ENCODE measurements at places on chromosomes 3 and 15.

- peaks cover 18% of the 10 kb centered on the region for H3K4me1 ChIP-seq
- no peaks in the 10 kb centered on the region for H3K36me3 ChIP-seq
- no peak overlapping the region for H3K4me3 ChIP-seq
- H3K27ac ChIP-seq = no peak overlapping the region
These were observed 4.4 kb downstream of the SEMA6D start for GRCh38 chr15:47721676-47722075.

DNA sequence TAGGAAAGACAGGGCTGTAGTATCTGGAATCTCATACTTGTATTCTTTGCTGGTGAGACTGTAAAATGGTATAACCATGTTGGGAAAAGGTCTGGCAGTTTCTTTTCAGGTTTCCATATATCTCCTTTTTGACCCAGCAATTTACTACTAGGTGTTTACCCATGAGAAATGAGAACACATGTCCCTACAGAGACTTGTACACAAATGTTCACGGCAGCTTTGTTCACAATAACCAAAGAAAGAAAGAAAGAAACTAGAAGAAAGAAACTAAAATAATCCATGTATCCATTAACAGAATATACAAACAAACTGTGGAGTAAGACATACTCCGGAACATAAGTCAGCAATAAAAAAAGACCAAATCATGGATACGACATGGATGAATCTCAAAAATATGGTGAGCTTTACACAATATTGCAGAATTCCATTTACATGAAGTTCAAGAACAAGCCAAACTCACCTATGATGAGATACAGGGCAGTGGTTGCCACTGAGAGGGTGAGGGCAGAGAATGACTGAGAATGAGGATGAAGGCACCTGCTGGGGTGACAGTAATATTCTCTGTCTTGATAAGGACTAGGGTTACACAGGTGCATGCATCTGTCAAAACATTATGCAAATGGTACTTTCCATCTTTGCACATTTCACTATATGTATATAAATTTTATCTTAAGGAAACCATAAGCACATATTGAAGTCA is 2.7 kb downstream of the RFTN1 start:
- H3K27me3 ChIP-seq = no peaks in the 10 kb centered on the region
- H3K4me1 ChIP-seq = no peaks in the 10 kb centered on the region
- H3K27ac ChIP-seq = no peak overlapping the region
- DNase-seq = no peak
- H3K4me3 ChIP-seq = no peak overlapping the region

- H3K27ac ChIP-seq = no peak overlapping the region
- no peaks in the 10 kb centered on the region for H3K4me1 ChIP-seq
- no peak overlapping the region for H3K4me3 ChIP-seq
- H3K36me3 ChIP-seq = peaks cover 23% of the 10 kb centered on the region
- DNase-seq = no peak
These were observed 19.2 kb downstream of the POLG start for GRCh38 chr15:89315375-89315929.

GRCh38 chr3:99921986-99922385 is 104.3 kb downstream of the CMSS1 start:
- DNase-seq = no peak
- H3K27ac ChIP-seq = no peak overlapping the region
- no peaks in the 10 kb centered on the region for H3K27me3 ChIP-seq
- no peak overlapping the region for H3K4me3 ChIP-seq
- H3K36me3 ChIP-seq = no peaks in the 10 kb centered on the region
- H3K4me1 ChIP-seq = peaks cover 5% of the 10 kb centered on the region

GRCh38 chr3:79167651-79168416 is 600.0 kb downstream of the ROBO1 start:
- no peak overlapping the region for H3K27ac ChIP-seq
- no peak for DNase-seq
- no peak overlapping the region for H3K4me3 ChIP-seq
- H3K36me3 ChIP-seq = no peaks in the 10 kb centered on the region

- no peak overlapping the region for H3K4me3 ChIP-seq
- no peak overlapping the region for H3K27ac ChIP-seq
- H3K36me3 ChIP-seq = no peaks in the 10 kb centered on the region
- H3K27me3 ChIP-seq = no peaks in the 10 kb centered on the region
- H3K4me1 ChIP-seq = peaks cover 9% of the 10 kb centered on the region
- no peak for DNase-seq
These were observed 57.5 kb downstream of the LPP start for GRCh38 chr3:188211476-188211875.

- H3K27me3 ChIP-seq = no peaks in the 10 kb centered on the region
- peaks cover 34% of the 10 kb centered on the region for H3K4me1 ChIP-seq
- no peak for DNase-seq
- no peaks in the 10 kb centered on the region for H3K36me3 ChIP-seq
- no peak overlapping the region for H3K27ac ChIP-seq
These were observed 86.4 kb downstream of the TBL1XR1 start for GRCh38 chr3:177110895-177111294.

DNA sequence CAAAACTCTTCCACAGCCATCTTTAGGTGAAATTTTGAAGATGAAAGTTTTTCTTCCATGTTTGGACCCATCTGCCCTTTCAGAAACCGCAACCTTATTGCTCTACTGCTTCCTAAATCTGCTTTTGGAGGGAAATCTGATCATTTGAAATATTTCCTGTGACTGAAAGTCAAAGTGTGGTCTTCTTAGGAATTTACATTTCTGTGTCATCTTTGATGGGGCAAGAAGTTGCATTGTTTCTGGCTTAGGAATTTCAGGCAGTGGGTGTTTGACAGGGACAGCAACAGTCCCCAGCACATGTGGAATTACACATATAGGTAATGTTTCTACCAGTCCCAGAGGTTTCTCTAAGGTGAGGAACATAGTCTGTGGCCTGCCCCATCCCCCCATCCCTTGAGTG is 5.3 kb upstream of the TYRO3 start:
- H3K36me3 ChIP-seq = no peaks in the 10 kb centered on the region
- no peaks in the 10 kb centered on the region for H3K27me3 ChIP-seq
- no peak overlapping the region for H3K4me3 ChIP-seq

- peak overlapping the region; percentile 72 for H3K4me3 ChIP-seq
- peaks cover 15% of the 10 kb centered on the region for H3K4me1 ChIP-seq
- peak overlapping the region; percentile 53 for H3K27ac ChIP-seq
- no peak for DNase-seq
These were observed 1.0 kb upstream of the PCBP4 start for GRCh38 chr3:51968170-51968775.

DNA sequence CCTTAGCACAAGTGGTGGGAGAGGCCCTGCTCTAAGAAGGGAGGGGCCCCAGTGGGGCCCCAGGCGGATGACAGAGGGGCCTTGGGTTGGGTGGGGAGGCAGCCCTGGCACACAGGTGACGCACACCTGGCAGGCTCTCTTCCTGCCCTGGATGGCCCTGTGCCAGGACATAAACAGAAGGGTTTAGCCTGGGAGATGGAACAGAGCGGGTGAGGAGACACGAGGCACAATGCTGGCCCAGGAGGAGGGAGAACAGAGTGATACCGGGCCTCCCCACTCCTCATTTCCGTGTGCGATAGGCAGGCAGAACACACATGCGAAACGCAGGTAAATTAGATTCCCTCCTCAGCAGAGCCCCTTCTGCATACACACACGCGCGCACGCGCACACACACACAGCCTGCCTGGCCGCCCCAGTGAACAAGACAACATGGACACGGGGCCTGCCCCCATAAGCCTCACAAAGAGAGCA is 39.8 kb downstream of the IDH2 start:
- DNase-seq = peak; percentile 91
- no peak overlapping the region for H3K4me3 ChIP-seq
- peaks cover 30% of the 10 kb centered on the region for H3K4me1 ChIP-seq
- no peaks in the 10 kb centered on the region for H3K36me3 ChIP-seq
- no peaks in the 10 kb centered on the region for H3K27me3 ChIP-seq

DNA sequence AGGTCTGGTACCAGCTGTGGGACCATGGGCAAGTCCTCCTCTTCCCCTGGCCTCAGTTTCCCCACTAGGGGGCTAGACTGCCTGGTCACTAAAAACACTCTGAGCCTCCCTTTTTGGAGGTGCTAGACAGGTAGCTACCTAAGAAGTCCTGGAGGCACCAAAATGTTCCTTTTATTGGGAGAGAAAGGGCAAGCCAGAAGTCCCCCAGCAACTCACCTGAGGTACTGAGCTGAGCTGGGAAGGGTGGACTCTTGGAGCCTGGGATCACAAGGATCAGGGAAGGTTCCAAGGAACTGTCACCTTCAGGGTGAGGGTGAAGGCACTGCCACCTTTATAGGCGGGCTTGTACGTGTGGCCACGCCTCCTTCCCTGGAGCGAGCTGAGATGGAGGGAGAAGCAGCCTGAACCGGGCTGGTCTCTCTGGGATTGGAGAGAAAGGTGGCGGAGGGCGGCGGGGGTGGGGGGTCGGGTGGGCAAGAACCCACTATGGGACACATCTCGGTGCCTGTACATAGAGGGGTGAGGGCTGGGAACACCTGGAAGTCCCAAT is at the start of gene CYP1A1:
TSS of gene CYP1A1 (minus strand) at position 304 of the 550 bp plus-strand sequence. CDS start 2,431 bp downstream, outside the sequence.
- H3K4me1 ChIP-seq = peaks cover 5% of the 10 kb centered on the region
- peak within 1 kb of the TSS; percentile 45 for H3K4me3 ChIP-seq
- no peak within 1 kb of the TSS for H3K27ac ChIP-seq
- H3K36me3 ChIP-seq = no peaks in the 10 kb centered on the region
- DNase-seq = peak; percentile 58
- no peaks in the 10 kb centered on the region for H3K27me3 ChIP-seq

- peak overlapping the region; percentile 66 for H3K27ac ChIP-seq
- no peaks in the 10 kb centered on the region for H3K27me3 ChIP-seq
- H3K4me1 ChIP-seq = no peaks in the 10 kb centered on the region
- peak; percentile 58 for DNase-seq
- H3K36me3 ChIP-seq = no peaks in the 10 kb centered on the region
These were observed 36.3 kb downstream of the LRTM1 start for GRCh38 chr3:54891540-54891897.

DNA sequence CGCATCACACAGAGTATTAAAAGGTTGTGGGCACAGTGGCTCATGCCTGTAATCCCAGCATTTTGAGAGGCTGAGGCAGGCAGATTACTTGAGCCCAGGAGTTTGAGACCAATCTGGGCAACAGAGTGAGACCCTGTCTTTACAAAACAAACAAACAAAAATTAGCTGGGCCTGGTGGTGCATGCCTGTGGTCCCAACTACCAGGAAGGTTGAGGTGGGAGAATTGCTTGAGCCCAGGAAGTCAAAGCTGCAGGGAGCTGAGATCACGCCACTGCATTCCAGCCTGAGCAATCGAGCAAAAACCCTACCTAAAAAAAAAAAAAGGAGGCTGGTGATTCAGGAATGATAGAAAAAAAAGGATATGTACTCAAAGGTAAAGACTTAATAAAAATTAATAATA is 28.2 kb upstream of the ST6GAL1 start:
- no peak overlapping the region for H3K4me3 ChIP-seq
- DNase-seq = no peak
- no peaks in the 10 kb centered on the region for H3K36me3 ChIP-seq
- no peak overlapping the region for H3K27ac ChIP-seq
- no peaks in the 10 kb centered on the region for H3K27me3 ChIP-seq
- no peaks in the 10 kb centered on the region for H3K4me1 ChIP-seq

DNA sequence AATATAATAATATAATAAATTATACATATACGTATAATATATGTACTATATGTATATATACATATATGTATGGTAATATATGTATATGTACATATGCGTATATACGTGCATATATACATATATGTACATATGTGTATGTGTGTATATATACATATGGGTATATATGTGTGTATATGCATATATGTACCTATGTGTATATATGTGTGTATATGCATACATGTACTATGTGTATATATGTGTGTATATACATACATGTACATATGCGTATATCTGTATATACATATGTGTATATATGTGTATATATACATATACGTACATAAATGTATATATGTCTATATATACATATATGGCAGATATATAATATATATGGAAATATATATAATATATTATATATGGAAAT is 74.8 kb upstream of the ST3GAL6 start:
- DNase-seq = no peak
- no peaks in the 10 kb centered on the region for H3K27me3 ChIP-seq
- no peak overlapping the region for H3K4me3 ChIP-seq
- H3K36me3 ChIP-seq = no peaks in the 10 kb centered on the region

DNA sequence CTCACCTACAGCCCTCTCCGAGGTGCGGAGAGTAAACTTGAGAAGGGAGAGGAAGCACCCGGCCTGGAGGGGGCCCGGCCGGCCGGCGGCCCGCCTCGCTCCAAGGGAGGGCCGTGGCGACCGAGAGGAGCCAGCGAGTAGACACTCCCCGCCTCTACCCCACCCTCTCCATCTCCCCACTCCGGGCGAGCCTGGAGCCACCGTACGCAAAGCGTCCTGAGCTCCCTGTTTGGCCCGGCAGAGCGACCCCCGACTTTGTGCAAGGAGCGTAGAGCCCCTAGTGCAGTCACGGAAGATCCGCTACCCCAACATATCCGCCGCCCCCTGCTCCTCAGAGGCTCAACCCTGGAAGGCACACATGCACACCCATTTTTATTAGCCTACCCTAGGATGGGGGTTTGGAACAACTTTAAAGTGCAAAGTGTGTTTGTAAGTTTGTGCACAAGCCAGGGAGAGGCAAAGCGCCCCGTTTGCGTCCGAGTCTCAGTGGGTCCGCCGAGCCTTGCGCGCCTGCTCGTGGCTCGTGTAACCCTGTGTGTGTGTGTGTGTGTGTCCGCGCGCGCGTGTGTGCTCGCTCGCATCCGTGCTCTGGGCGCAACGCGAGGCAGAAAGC is 508 bp upstream of the SMAD6 start:
- H3K36me3 ChIP-seq = no peaks in the 10 kb centered on the region
- H3K27me3 ChIP-seq = no peaks in the 10 kb centered on the region
- peaks cover 18% of the 10 kb centered on the region for H3K4me1 ChIP-seq
- peak overlapping the region; percentile 68 for H3K27ac ChIP-seq
- peak; percentile 85 for DNase-seq

- no peaks in the 10 kb centered on the region for H3K36me3 ChIP-seq
- no peak overlapping the region for H3K27ac ChIP-seq
- no peaks in the 10 kb centered on the region for H3K4me1 ChIP-seq
- no peaks in the 10 kb centered on the region for H3K27me3 ChIP-seq
- no peak for DNase-seq
- H3K4me3 ChIP-seq = no peak overlapping the region
These were observed 3.4 kb upstream of the TLR9 start for GRCh38 chr3:52228751-52229291.

GRCh38 chr3:144953959-144954358 is 982.3 kb downstream of the DIPK2A start:
- no peaks in the 10 kb centered on the region for H3K27me3 ChIP-seq
- H3K4me1 ChIP-seq = no peaks in the 10 kb centered on the region
- no peaks in the 10 kb centered on the region for H3K36me3 ChIP-seq
- no peak for DNase-seq
- H3K4me3 ChIP-seq = no peak overlapping the region

DNA sequence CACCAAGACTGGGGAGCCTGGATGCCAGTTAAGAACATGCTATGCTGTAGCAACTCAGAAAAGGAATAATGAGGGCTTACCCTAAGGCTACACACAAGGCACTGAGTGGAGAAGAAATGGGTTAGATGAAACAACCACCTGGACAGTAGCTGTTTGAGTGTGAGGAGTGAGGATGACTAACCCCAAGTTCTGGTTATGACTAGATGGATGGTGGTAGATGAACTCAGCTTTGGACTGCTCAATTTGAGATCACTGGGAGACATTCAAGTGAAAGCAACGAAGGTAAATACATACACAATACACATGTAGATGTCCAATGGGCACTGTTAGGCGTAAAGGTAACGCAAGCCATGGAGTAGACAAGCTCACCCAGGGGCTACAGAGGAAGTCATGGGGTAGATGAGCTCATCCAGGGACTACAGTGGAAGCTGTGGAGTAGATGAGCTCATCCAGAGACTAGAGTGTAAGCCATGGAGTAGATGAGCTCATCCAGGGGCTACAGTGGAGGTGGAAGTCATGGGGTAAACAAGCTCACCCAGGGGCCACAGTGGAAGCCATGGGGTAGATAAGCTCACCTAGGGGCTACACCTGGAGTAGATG is 98.3 kb downstream of the ANO10 start:
- DNase-seq = no peak
- no peaks in the 10 kb centered on the region for H3K36me3 ChIP-seq
- no peaks in the 10 kb centered on the region for H3K4me1 ChIP-seq

- H3K27ac ChIP-seq = no peak overlapping the region
- DNase-seq = no peak
- peaks cover 10% of the 10 kb centered on the region for H3K36me3 ChIP-seq
These were observed 14.8 kb downstream of the CLK3 start for GRCh38 chr15:74630284-74631086.
